ENCODE measurements at places on chromosomes 16 and 17.

GRCh38 chr17:31431852-31432658 is 40.6 kb downstream of the RAB11FIP4 start:
- no peak for DNase-seq

DNA sequence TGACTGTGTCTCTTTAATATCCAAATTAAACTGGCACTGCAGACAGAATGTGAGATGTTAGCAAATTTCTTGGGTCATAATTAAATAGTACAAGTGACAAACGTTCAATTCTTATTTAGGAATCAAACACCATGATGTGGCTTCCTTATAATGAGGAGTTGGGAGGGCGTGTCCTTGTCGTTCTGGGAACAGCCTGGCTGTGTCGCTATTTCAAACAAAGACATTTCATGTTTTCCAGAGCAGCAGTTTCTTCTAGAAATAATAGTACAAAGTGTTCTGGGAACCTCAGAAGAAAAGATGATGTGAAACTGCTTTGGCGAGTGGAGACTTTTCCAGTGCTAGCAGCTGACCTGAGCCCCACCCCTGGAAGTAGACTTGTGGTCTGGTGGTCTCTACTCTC is 301.7 kb upstream of the N4BP1 start:
- DNase-seq: no peak

GRCh38 chr16:85601730-85602401 is 11.3 kb upstream of the GSE1 start:
- no peak for DNase-seq

GRCh38 chr17:36152639-36153120 is 23.8 kb downstream of the TBC1D3B start:
- DNase-seq: no peak

DNA sequence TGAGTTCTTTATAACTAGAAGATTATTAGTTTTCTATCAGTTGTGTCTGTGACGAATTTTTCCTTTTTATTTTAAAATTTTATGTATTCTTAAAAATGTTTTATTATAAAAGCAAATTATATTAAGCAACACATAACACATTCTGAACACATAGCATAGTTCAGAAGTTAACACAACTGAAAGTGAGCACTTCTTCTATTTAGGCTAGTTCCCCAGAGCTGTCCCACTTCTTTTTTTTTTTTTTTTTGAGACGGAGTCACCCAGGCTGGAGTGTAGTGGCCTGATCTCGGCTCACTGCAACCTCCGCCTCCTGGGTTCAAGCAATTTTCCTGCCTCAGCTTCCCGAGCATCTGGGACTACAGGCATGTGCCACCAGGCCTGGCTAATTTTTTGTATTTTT is 37.7 kb upstream of the ALDH3A2 start:
- DNase-seq: no peak

GRCh38 chr17:11506635-11507034 is 91.6 kb upstream of the DNAH9 start:
- DNase-seq: no peak

GRCh38 chr16:89191901-89192185 is 8.5 kb downstream of the SLC22A31 start:
- DNase-seq: no peak

GRCh38 chr16:20271893-20272292 is 55.4 kb downstream of the GP2 start:
- no peak for DNase-seq

- DNase-seq: no peak
These were observed 3.8 kb downstream of the NKIRAS2 start for GRCh38 chr17:42023524-42024349.

GRCh38 chr16:25192096-25192495 is 24.7 kb upstream of the AQP8 start:
- DNase-seq: peak; percentile 4

GRCh38 chr16:28917095-28917494 is 7.9 kb downstream of the RABEP2 start:
- no peak for DNase-seq

DNA sequence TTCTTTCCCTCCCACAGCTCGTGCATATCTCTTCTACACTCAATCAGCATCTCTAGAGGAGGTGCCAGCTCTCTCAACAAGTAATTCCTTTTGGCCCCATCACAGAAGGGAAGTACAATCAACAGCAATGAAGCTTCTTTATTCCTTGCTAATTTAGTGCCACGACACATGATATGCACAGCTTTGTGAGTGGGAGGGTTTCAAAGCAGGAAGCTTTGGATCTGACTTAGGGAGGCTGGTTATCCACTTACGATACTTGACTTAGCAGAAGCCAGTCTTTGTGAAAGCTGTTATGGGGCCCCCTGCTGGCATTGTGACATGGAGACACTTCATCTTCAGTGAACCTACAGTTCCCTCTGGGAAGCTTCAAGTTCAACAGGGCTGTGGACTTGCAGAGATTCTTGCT is 81.0 kb downstream of the TMEM100 start:
- DNase-seq: peak; percentile 22

DNA sequence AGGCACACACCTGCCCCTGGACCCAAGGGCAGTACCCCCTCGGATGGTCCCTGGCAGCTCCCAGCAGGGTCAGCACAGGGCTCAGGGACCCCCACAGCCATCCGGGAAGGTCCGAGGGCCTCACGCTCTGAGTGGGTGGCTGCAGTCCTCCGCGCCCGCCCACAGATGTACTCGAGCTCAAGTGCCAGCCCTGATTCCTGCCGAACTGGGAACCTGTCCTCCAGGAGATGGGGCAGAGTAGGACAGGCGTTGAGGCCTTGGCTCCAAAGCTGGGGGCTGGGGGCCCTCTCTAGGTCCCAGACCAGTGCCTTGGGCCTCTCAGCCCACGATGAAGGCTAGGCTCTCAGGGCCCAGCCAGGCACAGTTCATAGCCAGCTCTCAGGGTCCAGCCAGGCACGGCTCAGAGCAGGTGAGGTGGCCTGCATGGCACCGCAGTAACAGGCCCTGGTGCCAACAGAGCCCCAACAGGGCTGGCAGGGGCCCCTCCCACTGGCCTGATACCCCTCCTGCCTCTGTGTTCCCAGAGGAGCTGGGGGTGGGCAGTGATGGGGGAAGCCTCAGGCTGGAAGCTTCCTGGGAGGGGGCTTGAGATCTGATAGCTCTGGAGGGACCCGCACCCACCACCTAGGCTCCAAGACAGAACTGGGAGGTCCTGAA is 35.5 kb upstream of the PVALEF start:
- no peak for DNase-seq

DNA sequence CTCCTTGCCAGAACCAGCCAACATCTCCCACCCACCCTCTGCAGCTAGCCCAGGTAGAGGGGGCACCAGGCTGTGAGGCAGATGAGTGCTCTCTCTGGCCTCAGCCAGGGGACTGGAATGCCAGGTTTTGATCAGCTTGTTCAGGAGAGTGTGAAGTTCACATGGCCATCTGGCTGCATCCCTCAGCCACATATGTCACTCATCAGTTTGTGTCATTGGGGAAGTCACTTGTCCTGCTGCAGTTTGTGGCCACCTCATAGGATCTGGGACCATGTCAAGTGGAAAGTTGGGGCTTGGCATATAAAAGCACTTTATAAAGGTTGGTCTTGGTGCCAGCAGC is 147.6 kb downstream of the SOCS1 start:
- no peak for DNase-seq

- DNase-seq: no peak
These were observed 339.8 kb upstream of the TNRC6C start for GRCh38 chr17:77618731-77619130.

GRCh38 chr16:80994451-80994850 is 12.2 kb downstream of the CMC2 start:
- DNase-seq: no peak

DNA sequence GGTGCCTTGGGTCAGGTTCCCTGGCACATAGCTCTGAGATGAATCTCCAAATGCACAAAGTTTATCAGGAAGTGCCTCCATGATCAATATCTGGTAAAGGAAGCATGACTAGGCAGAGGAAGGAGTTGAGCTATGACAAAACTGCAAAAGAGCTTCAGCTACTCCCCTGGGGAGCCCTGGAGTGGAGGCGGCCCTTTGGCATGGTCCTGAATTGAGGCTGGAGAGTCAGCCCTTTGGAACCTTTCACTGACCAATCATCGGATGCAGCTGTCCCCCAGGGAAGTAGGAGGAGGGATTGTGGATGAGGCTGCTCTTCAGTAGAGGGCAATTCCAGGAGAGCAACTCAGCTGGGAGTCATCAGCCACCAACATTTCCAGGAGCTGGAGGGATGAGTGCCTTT is 46.1 kb upstream of the NLRP1 start:
- DNase-seq: no peak

DNA sequence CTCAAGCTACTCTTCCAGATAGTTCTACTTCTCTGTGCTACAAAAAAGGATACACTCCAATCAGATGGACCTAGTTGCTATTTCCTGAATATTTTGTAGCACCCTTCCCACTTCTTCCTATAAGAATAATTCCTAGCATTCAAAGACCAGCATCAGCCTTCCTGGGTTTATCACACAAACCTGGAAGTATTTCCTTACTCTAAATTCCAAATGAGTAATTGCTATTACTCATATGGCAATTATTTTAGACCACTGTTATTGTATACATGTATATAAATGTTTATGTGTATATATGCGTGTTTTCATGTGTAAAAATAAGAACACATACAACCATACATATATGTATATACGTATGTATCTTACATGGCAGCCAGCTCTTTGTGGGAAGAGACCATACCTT is 130.6 kb downstream of the MYO1D start:
- DNase-seq: no peak

GRCh38 chr16:13906168-13907089 is 13.5 kb upstream of the ERCC4 start:
- DNase-seq: no peak

GRCh38 chr17:80722661-80723060 is 178.0 kb downstream of the RPTOR start:
- no peak for DNase-seq

DNA sequence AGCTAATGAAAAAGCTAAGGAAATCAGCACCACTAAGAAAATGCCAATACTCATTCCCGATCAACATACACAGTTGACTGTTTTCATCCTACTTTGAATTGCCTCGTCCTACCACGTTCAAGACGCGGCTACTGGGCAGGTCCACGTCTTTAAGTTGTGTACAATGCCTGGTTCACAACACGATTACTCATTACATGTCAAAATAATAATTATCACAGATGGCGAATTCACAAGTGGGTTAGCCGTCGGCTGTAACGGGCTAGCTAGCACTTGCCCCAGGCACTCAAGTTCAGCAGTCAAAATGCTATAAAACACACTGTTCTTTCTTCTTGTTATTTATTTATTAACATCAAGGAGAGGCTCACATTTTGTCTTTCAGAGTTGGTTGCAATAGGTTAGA is 124.2 kb downstream of the ZFHX3 start:
- peak; percentile 20 for DNase-seq

DNA sequence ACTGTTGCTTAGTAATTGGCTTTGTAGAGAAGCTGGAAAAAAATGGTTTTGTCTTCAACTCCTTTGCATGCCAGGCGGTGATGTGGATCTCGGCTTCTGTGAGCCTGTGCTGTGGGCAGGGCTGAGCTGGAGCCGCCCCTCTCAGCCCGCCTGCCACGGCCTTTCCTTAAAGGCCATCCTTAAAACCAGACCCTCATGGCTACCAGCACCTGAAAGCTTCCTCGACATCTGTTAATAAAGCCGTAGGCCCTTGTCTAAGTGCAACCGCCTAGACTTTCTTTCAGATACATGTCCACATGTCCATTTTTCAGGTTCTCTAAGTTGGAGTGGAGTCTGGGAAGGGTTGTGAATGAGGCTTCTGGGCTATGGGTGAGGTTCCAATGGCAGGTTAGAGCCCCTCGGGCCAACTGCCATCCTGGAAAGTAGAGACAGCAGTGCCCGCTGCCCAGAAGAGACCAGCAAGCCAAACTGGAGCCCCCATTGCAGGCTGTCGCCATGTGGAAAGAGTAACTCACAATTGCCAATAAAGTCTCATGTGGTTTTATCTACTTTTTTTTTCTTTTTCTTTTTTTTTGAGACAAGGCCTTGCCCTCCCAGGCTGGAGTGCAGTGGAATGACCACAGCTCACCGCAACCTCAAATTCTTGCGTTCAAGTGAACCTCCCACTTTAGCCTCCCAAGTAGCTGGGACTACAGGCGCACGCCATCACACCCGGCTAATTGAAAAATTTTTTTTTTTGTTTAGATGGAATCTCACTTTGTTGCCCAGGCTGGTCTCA is 6.2 kb upstream of the TMEM235 start:
- no peak for DNase-seq

- DNase-seq: no peak
These were observed 22.5 kb upstream of the CMTR2 start for GRCh38 chr16:71311553-71312158.

DNA sequence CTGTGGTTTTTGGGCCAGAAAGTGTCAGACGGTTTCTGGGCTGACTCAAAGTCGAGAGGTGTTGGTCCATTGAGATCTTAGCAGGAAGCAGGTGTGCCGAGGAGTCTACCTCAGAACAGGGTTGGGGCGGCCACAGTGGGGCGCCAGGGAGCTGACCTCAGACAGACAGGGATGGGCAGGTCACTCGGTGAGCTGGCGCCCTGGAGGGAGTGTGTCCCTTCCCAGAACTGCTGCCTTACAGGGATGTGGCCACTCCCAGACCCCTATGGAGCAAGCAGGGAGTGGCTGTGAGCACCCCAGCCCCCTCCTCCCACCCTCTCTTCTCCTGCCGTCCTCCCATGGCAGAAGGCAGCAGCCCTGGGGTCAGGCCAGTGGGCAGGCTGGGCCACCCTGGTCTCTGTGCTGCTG is 14.0 kb upstream of the DPEP1 start:
- peak; percentile 14 for DNase-seq

GRCh38 chr17:14311981-14312380 is 11.1 kb downstream of the HS3ST3B1 start:
- no peak for DNase-seq

Measured in DMS 273 treated with DMSO at 0.1 percent for 48 hours (cell line).